ENCODE measurements at places on chromosomes 6 and 20.

- DNase-seq: no peak
These were observed 139.9 kb downstream of the HIVEP2 start for GRCh38 chr6:142805042-142805441.

DNA sequence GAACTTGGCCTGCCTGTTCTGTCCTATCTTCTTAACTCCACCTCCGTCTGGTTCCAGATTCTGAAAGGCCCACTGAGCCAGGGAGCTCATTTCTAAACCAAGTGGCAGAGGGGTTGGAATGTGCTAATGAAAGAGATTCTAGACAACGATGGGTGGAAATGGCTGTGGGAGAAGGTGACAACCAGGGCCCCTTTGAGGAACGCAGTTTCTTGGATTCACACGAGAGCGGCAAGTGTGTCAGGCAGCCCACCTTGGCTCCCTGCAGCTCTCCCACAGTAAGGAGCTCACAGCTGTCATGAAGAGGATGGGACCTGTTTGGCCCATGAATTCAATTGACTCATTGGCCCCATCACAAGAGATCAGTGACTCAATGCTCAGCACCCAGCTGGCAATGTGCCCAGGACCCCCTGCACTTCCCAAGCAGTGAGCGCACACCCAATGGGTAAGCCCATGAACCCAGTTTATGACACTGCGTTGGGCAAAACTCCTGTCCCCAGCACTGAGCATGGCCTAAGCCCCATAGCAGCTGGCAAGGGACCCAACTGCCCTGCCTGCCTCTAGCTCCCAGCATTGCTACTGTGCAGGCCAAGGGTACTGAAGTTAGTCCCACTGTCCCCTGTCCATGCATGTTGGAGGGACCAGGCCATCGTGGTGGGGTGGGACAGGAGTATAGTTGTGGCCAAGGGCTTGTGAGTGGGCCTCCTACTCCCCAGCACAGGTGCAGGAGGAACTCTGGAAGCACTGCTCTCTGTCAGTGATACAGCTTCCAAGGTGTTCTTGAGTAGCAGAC, 16.4 kb downstream of the MRPS18A start:
- DNase-seq: no peak

DNA sequence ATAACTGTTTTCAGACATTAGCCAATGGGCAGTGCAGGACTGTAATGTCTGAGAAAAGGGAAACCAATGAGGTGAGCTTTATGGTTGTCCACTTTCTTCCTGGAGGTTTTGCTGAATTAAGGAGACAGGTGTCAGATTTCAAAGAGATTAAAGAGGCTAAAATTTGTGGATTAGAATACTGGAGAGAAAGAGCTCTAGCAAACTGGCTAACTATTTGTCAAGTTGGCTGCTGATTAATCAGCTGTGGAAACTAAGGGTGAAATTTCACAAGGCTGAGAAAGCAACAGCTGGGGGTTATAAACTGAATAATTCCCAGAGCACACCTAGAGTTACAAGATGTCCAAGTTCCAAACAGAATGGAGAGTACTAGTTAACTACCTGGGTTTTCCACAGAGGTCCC, 198.9 kb downstream of the TBC1D32 start:
- no peak for DNase-seq

DNA sequence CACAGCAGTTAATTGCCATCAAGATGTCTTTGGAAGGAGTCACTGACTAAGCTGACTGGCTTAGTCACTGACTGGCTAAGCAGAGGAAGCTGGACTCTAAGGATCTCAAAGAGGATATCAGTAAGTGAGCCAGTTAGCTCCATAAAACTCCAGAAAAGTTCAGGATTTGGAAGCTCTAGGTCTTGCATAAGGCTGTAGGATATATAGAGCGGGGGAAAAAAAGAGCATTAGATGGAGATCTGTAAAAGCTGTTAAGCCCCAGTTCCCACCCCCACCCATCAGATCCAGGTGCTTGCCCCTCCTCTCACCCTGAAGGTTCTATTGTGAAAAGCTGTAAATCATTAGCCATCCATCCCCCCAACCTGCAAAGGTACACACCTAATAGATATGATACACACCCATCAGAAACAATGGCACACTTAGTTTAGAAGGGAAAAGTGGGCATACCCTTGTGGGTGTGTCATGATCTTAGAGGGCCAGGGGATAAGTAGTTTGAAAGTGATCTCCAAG, 32.2 kb downstream of the CARMIL1 start:
- no peak for DNase-seq

DNA sequence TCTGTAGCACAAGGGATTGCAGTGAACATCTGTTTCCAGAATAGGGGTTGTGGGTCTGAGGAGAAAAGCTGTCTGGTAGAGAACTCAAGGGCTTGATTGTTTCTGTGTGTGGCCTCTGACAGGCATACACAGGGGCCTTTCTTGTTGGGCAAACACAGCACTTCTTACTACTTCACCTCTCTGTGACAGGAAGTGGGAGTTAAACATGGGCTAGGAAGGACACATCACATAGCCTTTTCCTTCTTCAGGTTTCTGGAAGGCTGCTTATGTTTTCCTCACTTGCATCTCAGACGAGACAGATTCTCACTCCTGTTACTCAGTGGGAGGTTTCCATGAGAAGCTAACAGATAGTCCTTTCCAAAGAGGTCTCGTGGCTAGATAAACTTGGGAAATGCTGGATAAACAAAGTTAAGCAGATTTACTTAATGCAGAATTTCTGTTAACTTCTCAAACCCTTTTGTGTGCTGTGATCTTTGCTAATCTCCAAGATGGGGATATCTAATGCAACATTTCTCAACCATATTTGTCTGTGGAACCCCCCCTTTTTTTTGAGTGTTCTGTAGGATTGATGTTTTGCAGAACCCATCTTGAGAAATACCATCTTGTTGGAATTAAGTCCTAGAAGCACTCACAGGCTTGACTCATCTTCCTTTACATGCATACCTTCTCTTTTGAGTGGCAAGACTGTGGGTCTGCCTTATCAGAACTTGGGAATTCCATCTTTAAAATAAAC, 41.9 kb upstream of the RNF8 start:
- DNase-seq: no peak

DNA sequence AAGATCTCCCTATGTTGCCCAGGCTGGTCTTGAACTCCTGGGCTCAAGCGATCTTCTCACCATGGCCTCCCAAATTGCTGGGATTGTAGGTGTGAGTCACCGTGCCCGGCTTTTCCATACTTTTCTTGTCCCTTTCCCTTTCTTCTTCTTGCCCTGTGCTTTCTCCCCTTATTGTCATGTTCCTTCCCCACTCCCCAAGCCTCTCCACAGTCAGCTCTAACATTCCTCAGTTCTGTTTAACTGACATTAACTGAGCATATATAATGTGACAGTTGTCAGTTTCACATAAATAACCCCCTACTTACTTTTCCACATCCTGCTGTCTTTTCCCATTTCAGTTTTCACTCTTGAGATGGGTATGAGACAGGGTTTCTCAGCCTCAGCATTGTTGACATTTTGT, 9.5 kb upstream of the RNF8 start:
- no peak for DNase-seq

GRCh38 chr6:25018568-25018954, 82.8 kb upstream of the RIPOR2 start:
- no peak for DNase-seq

DNA sequence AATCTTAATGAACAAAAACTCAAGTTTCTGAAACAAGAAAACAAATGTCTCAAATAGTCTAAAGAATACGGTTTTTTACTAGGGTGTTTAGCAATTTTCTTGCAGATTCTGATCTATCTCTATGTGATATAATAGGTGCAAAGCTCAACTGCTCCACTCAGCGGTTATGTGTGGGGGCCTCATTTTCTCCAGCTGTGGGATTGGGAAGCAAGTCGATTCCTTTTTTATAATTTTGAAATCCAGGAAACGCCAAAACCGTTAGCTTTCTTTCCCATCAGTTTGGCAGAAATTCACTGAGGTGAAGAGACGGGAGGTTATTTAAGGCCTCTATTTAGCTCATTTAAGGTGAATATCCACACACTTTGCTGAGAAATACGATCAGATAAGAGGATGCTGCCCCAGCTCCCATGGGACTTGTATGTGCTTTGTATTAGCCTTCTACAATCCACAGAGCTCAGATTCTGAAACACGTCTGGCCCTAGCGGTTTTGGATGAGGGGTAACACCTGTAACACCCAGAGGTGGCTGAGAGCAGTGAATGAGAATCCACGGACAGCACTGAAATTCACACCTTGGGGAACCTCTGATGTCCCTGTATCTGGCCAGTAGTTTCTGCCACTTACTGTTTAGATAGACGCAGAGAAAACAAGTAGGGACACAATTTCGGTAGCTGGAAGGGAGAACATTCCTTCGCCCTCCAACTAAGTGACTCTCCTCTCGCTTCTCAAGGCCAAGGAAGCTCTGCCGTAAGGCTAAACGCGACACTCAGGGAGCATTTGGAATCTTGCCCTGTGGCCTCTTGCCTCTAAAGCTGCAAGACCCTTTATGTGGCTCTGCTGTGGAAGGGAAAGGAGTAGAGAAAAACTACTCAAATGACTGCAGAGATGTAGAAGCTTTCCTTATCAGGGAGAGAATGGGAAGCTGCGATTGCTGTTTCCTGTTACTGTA, 6.5 kb upstream of the BCAS4 start:
- no peak for DNase-seq

DNA sequence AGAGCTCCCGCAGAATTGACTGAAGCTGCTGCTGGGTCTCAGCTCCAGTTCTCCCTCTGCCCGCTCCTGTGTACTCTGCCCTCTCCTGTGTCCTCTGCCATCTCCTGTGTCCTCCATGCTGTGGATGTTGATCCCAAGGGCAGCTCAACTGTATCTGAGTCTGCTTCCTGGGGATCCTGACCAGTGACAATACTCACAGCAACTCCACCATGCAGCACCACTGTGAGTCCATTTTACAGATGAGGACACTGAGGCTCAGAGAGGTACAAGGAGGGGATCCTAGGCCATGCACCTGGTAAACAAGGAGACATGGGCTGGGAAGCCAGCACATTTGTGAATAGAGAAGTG, 8.6 kb downstream of the TP53RK start:
- peak; percentile 67 for DNase-seq

DNA sequence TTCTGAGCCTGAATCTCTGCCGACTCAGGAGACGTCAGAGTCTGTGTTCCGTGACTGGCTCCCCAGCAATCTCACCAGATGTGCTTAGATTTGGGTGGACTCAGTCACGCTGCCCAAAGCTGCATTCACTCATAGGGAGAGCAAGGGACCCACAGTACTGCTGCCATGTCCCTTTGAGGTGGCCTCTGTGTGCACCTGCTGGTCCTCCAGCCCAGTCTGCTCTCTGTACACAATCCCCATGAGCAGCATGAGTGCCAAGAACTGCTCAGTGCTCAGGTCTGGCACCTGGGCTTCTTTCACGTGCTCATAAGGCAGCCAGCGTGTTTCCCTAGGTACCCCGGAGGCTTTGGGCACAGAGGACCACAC, 44.2 kb upstream of the TIAM2 start:
- no peak for DNase-seq

- DNase-seq: no peak
These were observed 48.9 kb upstream of the EPHA7 start for GRCh38 chr6:93468291-93468690.

DNA sequence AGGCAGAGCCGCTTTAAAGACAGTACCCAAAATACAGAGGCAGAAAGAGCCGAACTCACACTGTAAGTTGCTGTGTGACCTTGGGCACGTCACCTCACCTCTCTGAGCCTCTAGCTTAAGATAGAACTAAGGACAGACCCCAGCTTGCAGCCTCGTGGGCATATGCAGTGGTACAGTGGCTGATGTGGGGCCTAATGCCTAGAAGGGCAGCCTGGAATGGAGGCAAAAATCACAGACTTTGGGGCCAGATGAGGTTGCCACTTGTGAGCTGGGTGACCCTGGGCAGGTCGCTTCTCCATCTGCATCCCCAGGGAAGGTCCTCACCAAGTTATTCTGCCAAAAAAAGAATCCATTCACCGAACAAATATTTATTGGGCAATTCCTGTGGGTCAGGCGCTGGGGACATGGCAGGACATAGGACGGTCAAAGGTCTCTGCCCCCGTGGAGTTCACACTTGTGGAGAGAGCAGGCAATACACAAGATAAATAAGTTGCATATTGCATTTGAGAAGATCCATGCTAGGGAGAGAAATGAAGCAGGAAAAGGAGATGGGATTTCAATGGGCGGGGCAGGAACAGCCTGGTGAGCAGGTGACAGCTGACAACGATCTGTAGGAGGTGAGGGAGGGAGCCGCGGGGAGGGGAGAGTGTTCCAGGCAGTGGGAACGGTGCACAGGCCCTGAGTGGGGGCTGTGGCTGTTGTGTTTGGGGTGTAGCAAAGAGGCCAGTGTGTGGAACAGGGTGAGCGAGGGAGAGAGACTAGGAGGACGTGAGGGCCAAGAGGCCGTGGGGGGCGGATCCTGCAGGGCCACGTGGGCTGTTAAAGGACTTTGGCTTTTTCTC, 115.2 kb downstream of the CEBPB start:
- DNase-seq: peak; percentile 73

DNA sequence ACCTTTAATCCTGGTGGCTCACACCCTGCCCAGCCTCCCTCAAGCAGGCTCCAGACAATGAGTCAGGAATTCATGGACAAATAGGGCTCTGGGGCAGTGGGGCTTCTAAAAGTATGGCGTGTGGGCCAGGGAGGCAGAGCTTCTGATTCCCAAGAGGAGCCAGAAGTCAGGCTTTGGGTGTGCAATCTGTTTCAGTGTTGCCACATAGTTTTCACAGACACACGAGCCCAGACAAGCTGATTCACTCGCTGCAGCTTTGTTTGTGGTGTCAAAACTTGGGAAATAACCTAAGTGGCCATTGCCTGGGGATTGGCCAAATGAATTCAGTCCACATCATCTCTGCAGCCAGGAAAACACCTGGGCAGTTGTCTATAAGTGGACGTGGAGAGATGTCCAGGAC, 9.2 kb downstream of the PEDS1 start:
- peak; percentile 88 for DNase-seq

- DNase-seq: no peak
These were observed 1.5 kb downstream of the TP53INP2 start for GRCh38 chr20:34705397-34706301.

DNA sequence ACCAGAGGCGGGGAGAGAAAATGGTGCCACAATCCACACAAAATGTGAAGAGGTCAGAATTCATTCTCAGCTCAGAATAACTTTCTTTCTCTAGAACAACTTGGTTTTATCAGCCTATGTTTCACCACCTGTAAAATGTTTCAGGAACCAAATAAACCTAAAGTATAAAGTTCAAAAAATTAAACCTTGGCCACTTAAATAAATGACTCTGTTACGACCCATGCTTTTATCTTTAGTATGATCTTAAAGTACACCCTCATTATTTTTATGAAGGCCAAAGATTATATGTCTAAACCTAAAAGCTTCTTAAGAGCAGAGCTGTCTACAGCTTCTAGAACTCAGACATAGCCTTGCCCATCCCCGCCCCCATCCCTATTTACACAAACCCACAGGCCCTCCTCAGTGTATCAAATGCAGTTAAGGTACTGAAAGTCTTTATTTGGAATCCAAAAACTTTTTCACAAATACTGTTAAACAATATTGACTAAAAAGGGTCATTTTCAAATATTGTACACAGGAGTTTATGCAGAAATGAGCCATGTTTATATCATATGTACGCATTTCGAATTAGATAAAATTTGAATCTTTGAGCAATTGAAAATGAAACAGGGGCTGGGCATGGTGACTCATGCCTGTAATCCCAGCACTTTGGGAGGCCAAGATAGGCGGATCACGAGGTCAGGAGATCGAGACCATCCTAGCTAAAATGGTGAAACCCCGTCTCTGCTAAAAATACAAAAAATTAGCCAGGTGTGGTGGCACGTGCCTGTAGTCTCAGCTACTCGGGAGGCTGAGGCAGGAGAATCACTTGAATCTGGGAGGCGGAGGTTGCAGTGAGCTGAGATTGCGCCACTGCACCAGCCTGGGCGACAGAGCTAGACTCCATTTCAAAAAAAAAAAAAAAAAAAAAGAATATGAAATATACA, 5.7 kb upstream of the NHSL1 start:
- DNase-seq: no peak

- peak; percentile 85 for DNase-seq
These were observed 38.1 kb downstream of the FAM50B start for GRCh38 chr6:3887150-3887700.

Data from lower leg skin (tissue), 4 donors.